ENCODE measurements at places on chromosomes 3 and 15.

DNA sequence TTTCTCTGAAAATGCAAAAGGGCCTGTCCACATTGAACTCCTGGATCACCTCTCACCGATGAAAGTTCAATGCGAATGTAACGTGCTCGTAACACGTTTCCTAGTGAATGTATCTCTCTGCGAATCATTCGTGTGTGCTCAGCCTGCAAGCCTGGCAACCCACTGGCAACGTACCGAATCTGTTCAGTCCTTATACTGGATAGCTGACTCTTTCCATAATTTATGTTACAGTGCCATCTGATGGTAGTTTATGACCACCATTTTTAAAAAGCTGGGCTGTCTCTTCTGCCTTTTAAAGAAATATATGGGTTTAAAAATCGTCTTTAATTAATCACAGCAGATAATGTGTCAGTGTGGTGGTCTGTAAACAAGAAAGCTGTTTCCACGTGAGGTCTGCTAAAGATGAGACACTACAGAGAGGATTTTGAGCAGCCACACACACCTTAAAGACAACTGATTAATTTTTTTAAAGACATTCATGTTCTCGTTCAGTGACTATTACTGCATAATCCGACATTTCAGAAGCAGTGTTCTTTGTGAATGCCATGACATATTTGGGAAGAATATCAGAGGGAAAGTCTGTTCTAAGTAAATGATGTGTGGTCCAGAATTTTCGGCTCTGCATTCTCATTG is 69.4 kb upstream of the FOXP1 start:
- no peak for DNase-seq

DNA sequence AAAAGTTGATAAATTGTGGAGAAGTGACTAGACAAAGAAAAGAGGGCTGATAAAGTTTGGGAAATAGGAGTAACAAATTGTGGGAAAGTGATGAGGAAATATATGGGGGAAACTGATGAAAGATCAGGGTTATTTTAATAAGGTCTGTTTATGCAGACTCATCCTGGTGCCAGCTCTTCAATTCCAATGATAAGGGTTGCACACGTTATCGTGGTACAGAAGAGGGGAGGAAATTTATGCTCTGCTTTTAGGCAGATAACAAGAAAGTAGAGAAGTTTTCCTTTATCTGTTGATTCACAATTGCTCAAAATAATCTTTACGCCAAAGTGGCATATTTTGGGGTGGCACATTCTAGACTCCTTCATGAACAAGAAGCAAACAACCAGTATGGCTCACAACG is 32.1 kb upstream of the LIPC start:
- no peak for DNase-seq

DNA sequence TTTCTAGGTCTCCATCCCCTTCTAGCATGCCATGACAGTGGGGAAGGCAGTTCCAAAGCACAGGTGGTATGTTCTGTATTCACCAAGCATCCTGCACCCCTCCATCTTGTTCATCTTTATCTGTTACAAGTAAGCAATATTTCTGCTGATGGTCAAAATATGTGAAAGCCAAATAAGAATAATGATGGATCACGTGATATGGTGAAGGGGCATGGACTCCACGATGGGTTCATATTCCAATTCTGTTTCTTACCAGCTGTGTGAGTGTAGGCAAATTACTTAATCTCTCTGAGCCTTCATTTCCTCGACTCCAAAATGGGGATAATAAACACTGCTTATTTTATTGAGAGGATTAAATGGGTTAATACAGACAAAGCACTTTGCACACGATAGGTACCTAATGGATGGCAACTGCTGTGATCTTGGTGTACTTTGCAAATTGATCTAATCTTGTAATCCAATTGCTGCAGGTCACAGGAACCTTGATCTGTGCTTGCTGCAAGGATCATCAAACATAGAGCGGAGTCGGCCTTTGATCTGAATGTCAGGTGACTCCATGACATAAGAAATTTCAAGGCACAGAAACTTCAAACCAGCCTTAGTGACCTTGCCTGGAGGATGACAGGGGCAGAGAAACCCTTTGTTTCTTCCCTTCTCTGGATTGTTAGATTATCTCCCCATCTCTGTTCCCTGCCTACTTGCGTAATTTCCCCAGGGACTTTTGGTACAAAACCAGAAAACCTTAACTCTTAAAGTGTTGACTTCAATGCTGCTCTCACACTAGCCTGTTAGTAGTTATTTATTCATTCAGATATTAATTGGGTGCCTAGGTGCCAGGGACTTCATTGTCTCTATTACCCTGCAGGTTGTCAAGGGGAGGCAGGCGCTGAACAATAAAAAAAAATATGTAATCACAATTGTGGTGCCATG is 25.8 kb downstream of the SIAH2 start:
- DNase-seq, result no peak

DNA sequence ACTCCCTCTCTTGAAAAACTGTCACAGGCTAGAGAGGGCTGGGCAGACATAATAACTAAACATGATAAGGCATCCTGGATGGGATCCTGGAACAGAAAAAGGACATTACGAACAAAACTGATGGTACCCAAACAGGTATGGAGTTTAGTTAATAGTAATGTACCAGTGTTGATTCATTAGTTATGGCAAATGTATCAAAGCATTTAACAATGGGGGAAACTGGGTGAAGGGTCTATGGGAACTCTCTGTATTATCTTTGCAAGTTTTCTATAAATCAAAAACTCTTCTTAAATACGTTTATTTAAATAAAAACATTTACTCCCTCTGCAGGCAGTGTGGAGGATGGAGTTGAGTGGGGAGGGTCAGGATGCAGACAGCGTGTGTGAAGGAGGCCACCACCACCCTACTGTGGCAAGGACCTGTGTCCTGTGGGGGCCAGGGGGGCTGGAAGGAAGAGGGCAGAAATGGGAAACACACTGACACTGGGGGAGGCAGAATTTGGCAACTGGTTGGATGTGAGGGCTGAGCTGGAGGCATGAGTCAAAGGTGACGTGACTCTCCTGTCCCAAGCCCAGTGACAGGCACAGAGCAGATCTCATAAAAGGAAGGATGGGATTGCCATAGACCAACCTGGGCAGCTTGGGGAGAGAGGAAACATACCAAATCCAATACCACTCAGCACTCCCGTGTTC is 59.6 kb upstream of the ITGA11 start:
- DNase-seq, result no peak

DNA sequence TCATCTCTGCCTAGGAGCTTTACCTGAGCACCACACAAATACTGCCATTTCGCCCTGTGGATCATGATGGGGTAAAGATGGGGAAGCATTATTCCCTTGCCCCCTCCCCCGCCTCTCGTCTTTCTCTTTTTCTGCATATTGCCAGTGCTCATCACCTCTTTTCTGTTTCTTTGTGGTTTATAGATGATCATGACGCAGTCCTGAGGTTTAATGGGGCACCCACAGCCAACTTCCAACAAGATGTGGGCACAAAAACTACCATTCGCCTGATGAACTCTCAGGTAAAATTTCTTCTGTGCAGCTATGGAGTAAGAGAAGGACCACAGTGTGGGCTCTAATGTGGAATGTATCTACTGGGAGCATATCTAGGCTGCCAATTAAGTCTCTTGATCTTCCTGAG is 88.2 kb downstream of the RPL39L start:
- peak; percentile 51 for DNase-seq

GRCh38 chr3:120855665-120856437 is 52.2 kb upstream of the STXBP5L start:
- DNase-seq, result no peak

GRCh38 chr15:91291673-91292072 is 191.6 kb downstream of the SV2B start:
- no peak for DNase-seq
